H54 (cell line): ENCODE measurements at places on chromosomes 11 and 22.

- no peak for DNase-seq
Observed at GRCh38 chr11:44839458-44840084, 111.1 kb downstream of the TP53I11 start.

GRCh38 chr11:65884716-65885092, 3.6 kb downstream of the FIBP start:
- DNase-seq, result peak; percentile 77

- no peak for DNase-seq
Observed at GRCh38 chr22:48907591-48907990, 920.1 kb downstream of the BRD1 start.

DNA sequence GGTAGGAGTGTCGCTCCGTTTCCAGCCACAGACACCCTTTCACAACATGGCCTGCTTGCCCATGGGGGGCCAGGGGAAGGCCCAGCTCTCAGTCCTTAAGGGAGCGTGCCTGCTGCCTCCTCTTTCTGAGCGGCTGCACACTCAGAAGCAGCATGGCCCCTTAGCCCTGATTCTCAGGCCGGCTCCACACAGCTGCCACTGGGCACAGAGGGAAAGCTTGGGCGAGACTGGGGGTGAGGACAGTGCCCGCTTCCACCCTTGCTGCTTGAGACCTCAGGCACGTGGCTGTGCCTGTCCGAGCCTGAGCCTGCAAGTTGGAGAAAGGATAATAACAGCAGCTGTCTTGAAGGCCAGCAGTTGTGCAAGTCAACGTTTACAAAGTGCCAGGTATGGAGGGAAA, 416.3 kb downstream of the SHANK2 start:
- DNase-seq, result no peak

- no peak for DNase-seq
Observed at GRCh38 chr11:44556735-44557409, 8.6 kb upstream of the CD82 start.

- no peak for DNase-seq
Observed at GRCh38 chr11:94737171-94737611, 31.0 kb upstream of the AMOTL1 start.

GRCh38 chr11:95283650-95284049, 52.6 kb upstream of the SESN3 start:
- no peak for DNase-seq
